Heart left ventricle (tissue), 16 donors: ENCODE measurements at places on chromosomes 16 and 17. TPM values are rescaled to one million over a fixed set of nuclear protein-coding genes. Genes with fewer than 3 reads are reported as not detected.

DNA sequence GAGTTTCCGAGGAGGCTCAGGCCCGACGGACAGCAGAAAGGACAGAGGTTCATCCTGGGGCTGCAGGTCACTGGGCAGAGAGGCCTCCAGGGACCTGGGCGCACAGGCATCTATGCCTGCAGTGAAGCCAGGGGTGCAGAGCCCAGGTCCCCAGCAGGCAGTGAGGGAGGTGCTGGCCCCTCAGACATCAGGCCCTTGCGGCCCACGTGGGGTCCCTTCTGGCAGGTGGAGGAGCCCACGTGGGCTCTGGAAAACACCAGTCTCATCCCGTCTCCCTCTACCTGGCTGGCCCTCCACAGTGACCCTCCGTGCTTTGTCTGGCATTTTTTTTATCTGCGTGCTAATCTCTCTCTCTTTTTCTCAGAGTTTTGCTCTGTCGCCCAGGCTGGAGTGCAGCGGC is 36.5 kb downstream of the ENGASE start:
- DNase-seq: no peak

- no peak for DNase-seq
Measured at GRCh38 chr16:12611006-12611477, 192.6 kb downstream of the CPPED1 start.

DNA sequence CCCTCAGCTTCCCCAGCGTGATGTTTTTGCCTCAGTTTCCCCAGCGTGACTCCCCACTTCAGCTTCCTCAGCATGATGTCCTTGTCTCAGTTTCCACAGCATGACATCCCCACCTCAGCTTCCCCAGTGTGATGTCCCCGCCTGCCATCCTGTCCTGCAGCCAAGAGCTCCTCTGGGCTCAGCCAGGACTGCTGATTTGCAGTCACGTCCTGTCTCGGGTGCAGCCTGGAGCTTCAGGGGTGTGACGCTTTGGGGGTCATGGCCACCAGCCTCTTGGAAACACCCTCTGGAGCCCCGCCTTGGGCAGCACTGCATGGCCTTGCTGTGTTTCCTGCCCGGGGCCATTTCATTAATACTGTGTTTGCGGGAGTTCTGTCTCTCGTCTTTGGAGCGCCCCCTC is 16.5 kb upstream of the NUDT16L1 start:
- DNase-seq: peak; percentile 64

GRCh38 chr16:73033271-73033998 is 14.5 kb downstream of the ZFHX3 start:
- no peak for DNase-seq

- DNase-seq: no peak
Measured at GRCh38 chr17:66920950-66921349, 43.6 kb upstream of the CACNG4 start.

- DNase-seq: no peak
Measured at GRCh38 chr17:28807925-28808634, 34.5 kb downstream of the FAM222B start.

GRCh38 chr17:11880714-11881113 is 116.6 kb downstream of the ZNF18 start:
- no peak for DNase-seq

- peak; percentile 64 for DNase-seq
Measured at GRCh38 chr17:13601776-13602551, at the start of gene HS3ST3A1. Gene HS3ST3A1, minus strand, starts transcription at chr17:13601929. Its CDS starts 800 bp downstream, at chr17:13601129.

- no peak for DNase-seq
Measured at GRCh38 chr16:11339075-11339474, 6.2 kb upstream of the RMI2 start.

- DNase-seq: no peak
Measured at GRCh38 chr17:59342681-59343131, 11.3 kb downstream of the YPEL2 start.

DNA sequence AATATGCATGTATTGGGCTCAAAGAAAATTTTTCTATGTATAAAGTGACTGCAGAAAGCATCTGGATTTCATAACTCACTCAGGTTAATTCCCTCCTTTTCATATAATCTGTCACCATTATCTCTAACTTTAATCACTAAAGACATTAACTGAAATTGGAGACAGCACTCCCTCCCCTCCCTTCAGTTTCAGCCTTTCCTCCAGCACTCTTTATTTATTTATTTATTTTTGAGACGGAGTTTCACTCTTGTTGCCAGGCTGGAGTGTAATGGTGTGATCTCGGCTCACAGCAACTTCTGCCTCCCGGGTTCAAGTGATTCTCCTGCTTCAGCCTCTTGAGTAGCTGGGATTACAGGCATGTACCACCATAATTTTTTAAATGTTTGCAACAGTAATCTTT is 43.1 kb downstream of the CDH8 start:
- no peak for DNase-seq

- DNase-seq: no peak
Measured at GRCh38 chr16:57384248-57385070, 12.2 kb downstream of the CX3CL1 start.

DNA sequence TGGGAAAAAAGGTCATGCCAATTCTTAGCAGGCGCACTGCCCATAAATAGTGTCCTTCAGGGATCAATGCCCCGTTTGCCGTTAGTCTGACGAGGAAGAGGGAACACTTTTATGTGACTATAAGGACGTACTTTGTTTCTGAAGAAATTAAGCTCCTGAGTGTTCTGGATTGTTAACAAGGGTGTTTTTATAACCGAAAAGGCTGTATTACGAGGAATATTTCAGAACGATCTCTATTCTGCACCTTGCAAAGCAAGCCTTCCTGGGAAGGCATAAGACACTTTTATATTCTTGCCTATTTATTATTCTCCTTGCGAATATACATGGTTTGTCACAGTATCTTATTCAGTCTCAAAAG is 24.5 kb upstream of the SYT17 start:
- no peak for DNase-seq

DNA sequence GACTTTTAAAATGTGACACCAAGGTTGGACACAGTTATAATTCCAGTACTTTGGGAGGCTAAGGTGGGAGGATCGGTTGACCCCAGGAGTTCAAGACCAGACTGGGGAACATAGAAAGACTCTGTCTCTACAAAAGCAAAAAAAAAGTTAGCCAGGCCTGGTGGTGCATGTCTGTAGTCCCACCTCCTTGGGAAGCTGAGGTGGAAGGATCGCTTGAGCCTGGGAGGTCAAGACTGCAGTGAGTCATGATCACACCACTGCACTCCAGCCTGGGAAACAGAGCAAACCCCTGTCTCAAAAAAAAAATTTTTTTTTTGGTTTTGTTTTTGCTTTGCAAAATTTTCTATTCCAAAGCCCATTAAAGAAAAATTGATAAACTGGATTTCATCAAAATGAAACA is 281.4 kb downstream of the BCAS3 start:
- no peak for DNase-seq

GRCh38 chr16:81060576-81061306 is 16.3 kb downstream of the C16orf46 start:
- DNase-seq: no peak

- no peak for DNase-seq
Measured at GRCh38 chr16:63813862-63814261, 1308.0 kb downstream of the CDH11 start.

Gene FBXO39
- total RNA-seq: 0.20 TPM

Gene CNTNAP4
- not detected for total RNA-seq

Gene TMEM231
- total RNA-seq: 8.2 TPM

Gene PRSS33
- total RNA-seq: not detected

Gene MINK1
- total RNA-seq: 32.1 TPM
